ENCODE measurements at places on chromosomes 16 and 17. TPM values are rescaled to one million over a fixed set of nuclear protein-coding genes. Genes with fewer than 3 reads are reported as not detected.

The SEPTIN12 gene
- not detected for total RNA-seq

The RHBDL3 gene
- 1.3 TPM for total RNA-seq

The HOXB3 gene
- 23.8 TPM for total RNA-seq

The C17orf107 gene
- total RNA-seq = 0.32 TPM

The SMIM36 gene
- not detected for total RNA-seq

The MED13 gene
- total RNA-seq = 41.9 TPM

The CACNG4 gene
- 2.1 TPM for total RNA-seq

The NGFR gene
- total RNA-seq = 23.7 TPM

The USP22 gene
- total RNA-seq = 78.5 TPM

The ENPP7 gene
- total RNA-seq = not detected

The TEPSIN gene
- total RNA-seq = 20.3 TPM

The ERBB2 gene
- 36.8 TPM for total RNA-seq

The FOXF1 gene
- total RNA-seq = 69.7 TPM

The CDH16 gene
- total RNA-seq = 0.52 TPM

The RNF112 gene
- total RNA-seq = 2.3 TPM

The DNAI2 gene
- total RNA-seq = not detected

The CCL17 gene
- not detected for total RNA-seq

The SLC35G6 gene
- not detected for total RNA-seq

The HS3ST3B1 gene
- 4.0 TPM for total RNA-seq

The SLC38A8 gene
- not detected for total RNA-seq

The HNF1B gene
- total RNA-seq = not detected

The BAIAP3 gene
- 2.5 TPM for total RNA-seq

The TMEM235 gene
- not detected for total RNA-seq

The KRT36 gene
- not detected for total RNA-seq

The SLC13A2 gene
- total RNA-seq = not detected

The SPNS2 gene
- 19.4 TPM for total RNA-seq

The MBTPS1 gene
- total RNA-seq = 72.4 TPM

The CAMTA2 gene
- total RNA-seq = 48.2 TPM
